ENCODE measurements at places on chromosomes 3 and 15.
A peak's percentile ranks its signal among the peaks of the same experiment; 100 is the strongest.

DNA sequence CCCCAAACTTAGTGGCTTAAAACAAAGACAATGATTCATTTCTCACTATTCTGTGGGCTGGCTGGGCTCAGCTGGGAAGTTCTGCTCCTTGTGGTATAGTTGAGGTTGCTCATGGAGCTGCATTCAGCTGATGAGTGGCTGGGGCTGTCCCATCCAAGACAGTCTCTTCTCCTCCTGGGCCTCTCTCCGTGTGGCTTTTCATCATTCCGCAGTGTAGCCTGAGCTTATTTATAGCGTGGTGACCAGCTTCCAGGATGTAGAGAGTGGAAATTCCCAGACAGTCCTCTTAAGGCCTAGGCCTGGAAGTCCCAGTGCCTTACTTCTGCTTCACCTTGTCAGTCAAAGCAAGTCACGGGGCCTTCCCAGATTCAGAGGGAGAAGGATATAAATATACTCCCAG lies 136.7 kb upstream of the DAZL start:
- DNase-seq: no peak

GRCh38 chr15:83656943-83657528 lies 3.1 kb downstream of the ADAMTSL3 start:
- no peak for DNase-seq

- no peak for DNase-seq
Measured at GRCh38 chr3:168659015-168659414, 563.3 kb upstream of the GOLIM4 start.

- DNase-seq: no peak
Measured at GRCh38 chr3:197335428-197336132, 37.2 kb upstream of the DLG1 start.

DNA sequence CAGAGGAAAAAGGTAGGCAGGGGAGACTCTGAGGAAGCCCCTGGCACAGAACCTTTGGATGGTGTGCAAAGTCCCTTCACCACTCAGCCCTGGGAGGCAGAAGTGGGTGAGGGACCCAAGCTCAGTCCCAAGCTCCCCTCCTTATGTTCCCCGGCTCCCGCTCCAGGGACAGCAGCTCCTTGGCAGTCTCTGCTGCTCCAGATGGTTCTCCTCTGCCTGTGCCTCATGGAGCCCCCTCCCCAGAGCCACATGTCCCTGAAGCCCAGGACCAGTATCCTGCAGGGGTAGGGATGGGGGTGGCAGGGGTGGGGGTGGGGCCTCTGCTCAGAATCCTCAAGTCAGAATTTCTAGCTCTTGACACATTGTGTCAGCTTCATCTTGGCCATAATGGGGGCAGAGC lies 8.0 kb upstream of the CAMKV start:
- no peak for DNase-seq

DNA sequence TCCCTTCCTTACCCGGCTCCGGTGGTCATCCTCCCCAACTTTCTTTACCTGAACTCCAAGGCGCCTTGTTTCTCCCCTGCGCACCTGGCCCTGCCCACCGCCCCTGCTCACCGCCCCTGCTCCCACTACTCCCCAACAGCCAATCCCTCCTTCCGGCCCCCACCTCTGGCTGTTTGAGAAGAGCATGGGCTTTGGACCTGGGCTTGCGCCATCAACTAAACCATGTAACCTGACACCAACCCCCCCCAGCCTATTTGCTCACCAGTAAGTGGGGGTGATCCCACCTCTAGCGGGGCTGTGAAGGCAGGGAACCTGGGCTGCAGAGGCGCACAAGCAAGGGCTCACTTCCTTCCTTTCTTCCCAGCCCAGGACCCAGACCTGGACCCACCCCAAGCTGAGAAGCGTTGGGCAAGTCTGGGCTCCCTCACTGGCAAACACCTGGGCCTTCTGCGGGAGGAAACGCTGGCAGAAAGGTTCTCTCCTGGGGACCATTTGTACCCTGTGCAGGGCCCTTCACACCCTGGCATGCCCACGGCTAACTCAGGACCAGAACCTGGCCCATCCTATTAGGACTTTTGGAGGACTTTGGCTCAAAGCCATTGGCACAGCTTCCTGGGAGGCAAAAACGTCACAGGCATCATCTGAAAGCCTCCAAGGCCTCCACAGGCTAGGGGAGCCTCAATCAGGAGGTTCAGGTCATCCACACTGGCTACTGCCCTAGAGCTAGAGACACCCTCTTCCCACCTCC lies at the start of gene PLXNB1:
TSS of gene PLXNB1 (minus strand) at position 127 of the 748 bp plus-strand sequence. CDS start 5,475 bp downstream, outside the sequence.
- DNase-seq: peak; percentile 51

DNA sequence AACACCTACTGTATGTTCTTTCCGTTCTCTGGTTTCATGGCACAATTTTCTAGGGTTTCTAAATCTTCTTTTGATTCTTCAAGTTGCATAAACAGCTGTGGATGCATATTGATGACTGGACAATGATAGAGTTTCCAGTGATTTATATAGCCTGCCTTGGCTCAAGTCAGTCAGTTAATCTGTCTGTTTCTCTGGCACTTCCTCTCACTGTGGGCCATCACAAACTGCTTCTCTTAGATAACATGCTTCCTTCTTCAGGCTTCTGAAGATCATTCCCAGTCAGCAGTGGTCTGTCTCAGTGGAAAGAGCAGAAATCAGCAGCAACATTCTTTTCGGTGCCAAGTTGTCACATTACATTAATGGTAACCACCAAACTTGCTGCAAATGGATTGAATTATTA lies 207.2 kb downstream of the RYR3 start:
- DNase-seq: no peak

GRCh38 chr3:67529915-67530314 lies 124.5 kb downstream of the SUCLG2 start:
- no peak for DNase-seq

DNA sequence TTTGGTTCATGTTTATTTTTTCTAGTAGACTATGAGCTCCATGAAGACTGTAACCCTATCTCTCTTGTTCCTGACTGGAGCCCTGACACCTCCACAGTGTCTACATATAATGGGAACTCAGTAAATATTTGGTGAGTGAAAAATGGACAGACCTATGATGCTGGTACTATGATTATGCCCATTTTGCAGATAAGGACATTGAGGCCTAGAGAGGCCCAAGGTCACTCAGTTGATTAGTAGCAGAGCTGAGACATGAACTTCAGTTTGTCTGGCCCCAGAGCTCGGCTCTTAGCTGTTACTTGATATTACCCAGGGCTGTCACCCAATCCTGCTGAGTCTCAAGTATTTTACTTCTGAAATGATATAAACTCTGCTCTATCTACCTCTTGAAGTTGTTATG lies 5.5 kb downstream of the EFCAB12 start:
- DNase-seq: no peak

DNA sequence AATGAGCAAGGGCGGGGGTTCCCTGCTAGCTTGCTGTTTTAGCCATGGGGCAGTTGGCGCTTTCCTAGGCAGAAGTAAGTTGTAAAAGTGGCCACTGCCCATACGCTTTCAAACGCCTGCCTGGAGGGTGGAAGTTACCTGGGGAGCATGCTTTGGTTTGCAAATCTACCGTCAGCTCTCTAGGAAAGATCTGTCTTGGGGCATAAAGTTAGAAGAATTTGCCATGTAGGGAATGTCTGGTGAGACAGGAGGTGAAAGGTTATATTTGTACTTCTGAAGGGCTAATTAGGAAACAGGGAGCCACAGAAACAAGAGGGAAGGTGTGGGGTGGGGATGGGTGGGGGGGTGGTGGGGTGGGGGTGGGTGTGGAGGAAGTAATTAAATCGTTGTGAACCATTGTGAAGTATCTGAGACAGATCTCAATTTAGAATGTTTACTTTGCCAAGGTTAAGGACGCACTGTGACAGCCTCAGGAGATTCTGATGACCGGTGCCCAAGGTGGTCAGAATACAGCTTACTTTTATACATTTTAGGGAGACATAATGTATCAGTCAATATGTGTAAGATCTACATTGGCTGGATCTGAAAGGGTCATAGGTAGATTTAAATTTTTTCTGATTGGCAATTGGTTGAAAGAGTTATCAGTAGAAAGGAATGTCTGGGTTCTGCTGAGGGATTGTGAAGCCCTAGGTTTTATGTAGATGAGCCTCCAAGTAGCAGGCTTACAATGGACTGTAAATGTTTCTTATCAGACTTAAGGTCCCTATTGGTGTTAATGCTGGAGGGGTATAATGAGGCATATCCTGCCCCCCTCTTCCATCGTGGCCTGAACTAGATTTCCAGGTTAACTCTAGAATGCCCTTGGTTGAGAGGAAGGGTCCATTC lies 62.0 kb upstream of the GCNT3 start:
- no peak for DNase-seq

DNA sequence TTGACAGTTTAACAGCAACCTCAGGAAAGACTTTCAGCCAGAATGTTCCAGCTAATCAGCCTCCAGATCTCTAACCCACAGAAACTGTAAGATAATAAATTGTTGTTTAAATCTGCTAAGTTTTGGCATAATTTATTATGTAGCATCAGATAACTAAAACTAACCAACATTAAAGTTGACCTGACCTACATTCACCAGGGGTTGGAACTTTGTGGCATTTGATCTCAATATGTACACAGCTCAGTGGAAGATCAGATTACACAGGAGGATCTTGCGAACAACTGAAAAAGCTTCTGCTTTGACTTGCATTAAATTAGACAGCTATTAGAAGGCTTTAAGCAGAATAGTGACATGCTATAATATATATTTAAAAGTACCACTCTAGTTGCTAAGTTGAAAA lies 91.4 kb upstream of the POU1F1 start:
- DNase-seq: peak; percentile 52

GRCh38 chr3:171257251-171258203 lies 202.7 kb downstream of the TNIK start:
- DNase-seq: no peak

- no peak for DNase-seq
Measured at GRCh38 chr3:8536096-8537056, 34.8 kb downstream of the LMCD1 start.

GRCh38 chr3:41532976-41533375 lies 333.7 kb downstream of the CTNNB1 start:
- no peak for DNase-seq

DNA sequence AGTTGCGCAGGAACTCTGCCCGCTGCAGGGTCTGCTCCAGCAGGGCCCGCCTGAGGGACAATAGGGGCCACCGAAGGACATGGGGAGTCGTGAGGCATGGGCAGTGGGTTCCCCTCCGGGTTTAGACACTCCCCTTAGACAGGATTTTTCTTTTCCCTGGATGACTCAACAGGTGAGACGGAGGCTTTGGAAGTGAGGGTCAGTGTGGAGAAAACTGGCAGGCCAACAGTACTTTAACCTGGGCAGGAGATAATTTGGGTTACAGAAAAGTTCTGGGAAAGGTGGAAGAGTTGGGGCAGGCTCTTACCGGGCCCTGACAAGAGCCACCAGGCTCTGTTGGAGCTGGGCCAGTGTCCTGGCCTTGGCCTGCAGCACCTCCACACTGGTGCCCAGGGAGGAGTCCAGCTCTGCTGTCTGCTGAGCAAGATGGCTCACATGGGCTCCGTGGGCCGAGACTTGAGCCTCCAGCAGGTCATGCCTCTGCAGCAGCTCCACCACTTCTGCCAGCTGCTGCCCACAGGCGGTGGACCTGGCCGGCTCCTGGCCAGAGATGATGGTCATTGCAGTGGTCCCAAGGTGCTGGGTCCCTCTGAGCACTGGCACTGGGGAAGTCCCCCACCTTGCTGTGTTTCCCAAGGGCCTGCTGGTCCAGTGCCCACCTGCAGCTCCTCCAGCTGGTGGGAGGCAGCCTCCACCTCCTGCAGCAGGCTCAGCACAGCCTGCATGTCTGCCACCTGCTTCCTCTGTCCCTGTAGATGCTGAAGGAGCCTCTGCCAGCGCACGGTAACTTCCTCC lies 11.0 kb downstream of the SPTBN5 start:
- DNase-seq: no peak

DNA sequence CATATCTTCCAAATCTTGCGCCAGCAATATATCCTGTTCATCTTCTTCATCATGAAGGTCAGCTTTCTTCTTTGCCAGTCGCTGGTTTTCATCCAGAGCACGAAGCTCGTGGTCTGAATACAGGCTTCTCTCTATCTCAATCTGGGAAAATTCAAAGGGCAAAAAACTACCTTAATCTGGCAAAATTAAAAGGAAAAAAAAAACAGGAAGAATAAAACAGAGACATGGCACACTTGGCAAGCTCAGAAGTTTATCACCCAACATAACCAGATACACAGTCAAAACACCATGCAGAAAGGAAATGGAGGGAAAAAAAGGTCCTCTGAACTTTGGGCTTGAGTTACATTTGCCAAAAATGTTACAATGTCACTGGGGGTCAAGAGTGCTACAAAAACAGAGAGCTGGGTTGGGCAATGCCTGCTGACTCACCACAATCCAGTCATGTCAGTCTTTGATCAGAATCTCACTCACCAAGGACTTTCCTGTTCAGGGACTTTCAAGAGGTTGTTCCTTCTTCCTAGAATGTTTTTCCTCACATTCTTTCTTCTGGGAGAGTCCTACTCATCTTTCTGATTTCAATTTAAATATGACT lies 1.5 kb downstream of the MRPL46 start:
- no peak for DNase-seq

GRCh38 chr15:34693053-34693744 lies 61.6 kb downstream of the GJD2 start:
- DNase-seq: no peak

- no peak for DNase-seq
Measured at GRCh38 chr3:13064159-13064868, 8.9 kb downstream of the IQSEC1 start.

- DNase-seq: peak; percentile 3
Measured at GRCh38 chr3:295166-295565, 98.6 kb downstream of the CHL1 start.

DNA sequence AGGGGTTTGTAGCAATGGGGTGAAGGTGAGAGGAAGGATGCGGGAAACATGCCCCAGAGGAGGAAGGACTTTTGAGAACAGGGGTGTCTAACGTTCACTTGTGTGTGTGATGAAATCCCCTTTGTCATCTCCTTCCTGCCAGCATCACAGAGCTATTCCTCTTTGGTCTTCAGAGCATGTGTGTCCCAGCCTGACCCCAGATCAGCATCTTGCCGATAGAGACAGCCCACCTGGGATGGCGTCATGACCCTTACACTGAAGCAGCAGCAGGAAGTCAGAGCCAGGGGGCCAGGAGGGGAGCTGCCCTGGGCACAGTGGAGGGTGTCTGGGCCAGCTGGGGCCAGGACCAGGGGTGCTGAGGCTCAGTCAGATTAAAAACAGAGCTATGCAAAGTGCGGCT lies 29.9 kb upstream of the GRIP2 start:
- DNase-seq: no peak

GRCh38 chr3:14222900-14223594 lies 44.4 kb downstream of the LSM3 start:
- DNase-seq: no peak

All from DMS153 (cell line).